Spinal cord (tissue), 10 donors: ENCODE measurements at places on chromosomes 16 and 17. TPM values are rescaled to one million over a fixed set of nuclear protein-coding genes. Genes with fewer than 3 reads are reported as not detected.

- peaks cover 5% of the 10 kb centered on the region for H3K4me1 ChIP-seq
- no peaks in the 10 kb centered on the region for H3K36me3 ChIP-seq
- no peaks in the 10 kb centered on the region for H3K27me3 ChIP-seq
- peak overlapping the region; percentile 39 for H3K4me3 ChIP-seq
- no peak overlapping the region for H3K27ac ChIP-seq
- DNase-seq = peak; percentile 69
Measured at GRCh38 chr16:80804056-80804525, 307 bp downstream of the CDYL2 start.

DNA sequence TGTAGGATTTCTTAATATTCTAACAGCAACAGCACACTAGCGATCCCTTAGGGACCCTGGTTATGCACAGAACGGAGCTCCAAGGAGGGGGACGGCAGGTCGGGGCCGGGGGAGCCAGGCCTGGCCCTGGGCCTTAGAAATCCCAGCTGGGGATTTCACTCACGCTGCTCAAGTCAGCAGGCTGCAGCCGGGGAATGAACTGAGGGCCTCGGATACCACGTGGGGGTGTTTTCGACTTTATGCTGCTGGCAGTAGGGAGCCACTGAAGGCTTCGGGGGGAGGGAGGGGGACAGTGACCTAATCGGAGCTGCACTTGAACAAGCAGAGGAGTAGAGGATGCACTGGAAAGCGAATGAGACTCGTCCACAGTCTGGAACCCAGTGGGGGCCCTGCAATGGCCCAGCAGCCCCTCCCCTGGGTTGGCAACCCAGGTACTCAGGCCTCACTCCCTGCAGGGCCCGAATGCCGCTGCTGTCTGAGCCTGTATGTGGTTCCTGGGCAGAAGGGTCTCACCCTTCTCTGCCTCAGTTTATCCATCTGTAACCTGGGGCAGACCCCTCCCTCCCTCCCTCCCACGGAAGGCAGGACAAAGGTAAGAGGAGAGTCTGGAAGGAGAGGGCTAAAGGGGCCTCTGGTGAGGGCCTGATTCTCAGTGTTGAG, 53.7 kb downstream of the RPH3AL start:
- H3K4me1 ChIP-seq = peaks cover 33% of the 10 kb centered on the region
- H3K27me3 ChIP-seq = no peaks in the 10 kb centered on the region
- peaks cover 6% of the 10 kb centered on the region for H3K36me3 ChIP-seq
- H3K27ac ChIP-seq = no peak overlapping the region
- no peak for DNase-seq

GRAP gene
- total RNA-seq = 5.1 TPM

DNA sequence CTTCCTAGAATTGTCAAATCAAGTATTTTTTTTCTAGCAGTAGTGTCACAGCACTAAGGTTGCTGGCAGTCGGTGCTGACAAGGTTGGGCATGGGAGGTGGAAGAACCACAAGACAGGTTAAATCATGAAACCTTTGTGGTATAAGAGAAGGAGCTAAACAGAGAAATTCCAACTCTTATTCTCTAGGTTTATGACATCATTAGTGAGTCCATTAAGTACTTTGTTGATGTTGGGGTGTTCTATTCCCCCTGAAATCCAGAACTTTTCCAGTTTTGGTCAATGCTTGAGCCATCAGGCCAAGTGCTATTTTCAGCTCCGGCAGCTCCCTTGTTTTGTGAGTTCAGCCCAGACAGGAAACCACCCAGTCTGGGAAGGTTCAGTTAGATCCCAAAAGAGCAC, 206.0 kb upstream of the SOX9 start:
- no peak overlapping the region for H3K4me3 ChIP-seq
- H3K4me1 ChIP-seq = no peaks in the 10 kb centered on the region
- no peak overlapping the region for H3K27ac ChIP-seq
- no peaks in the 10 kb centered on the region for H3K36me3 ChIP-seq

DNA sequence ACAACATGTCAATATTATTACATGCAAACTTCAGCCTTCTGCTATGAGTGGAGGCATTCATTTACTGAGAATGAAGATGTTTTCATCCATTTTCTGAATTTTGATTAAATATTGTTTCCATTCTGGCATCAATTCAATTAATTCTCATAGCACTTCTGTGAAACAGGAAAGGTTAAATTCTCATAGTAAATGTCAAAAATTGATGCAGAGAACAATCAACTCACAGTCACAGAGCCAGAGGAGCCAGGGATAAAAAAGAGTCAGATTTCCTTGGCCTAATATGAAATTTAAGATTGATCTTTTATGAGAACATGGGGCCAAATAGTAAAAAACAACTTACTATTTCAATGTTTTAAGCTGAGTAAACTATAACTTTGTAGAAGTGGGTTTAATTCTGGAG, 183.8 kb upstream of the AXIN2 start:
- no peak overlapping the region for H3K4me3 ChIP-seq
- no peak for DNase-seq
- no peak overlapping the region for H3K27ac ChIP-seq

NUPR1 gene
- 54.2 TPM for total RNA-seq

MLYCD gene
- 4.1 TPM for total RNA-seq

GRCh38 chr16:86651823-86652222, 73.5 kb downstream of the FOXL1 start:
- no peaks in the 10 kb centered on the region for H3K27me3 ChIP-seq
- no peak overlapping the region for H3K4me3 ChIP-seq
- no peaks in the 10 kb centered on the region for H3K4me1 ChIP-seq

DNA sequence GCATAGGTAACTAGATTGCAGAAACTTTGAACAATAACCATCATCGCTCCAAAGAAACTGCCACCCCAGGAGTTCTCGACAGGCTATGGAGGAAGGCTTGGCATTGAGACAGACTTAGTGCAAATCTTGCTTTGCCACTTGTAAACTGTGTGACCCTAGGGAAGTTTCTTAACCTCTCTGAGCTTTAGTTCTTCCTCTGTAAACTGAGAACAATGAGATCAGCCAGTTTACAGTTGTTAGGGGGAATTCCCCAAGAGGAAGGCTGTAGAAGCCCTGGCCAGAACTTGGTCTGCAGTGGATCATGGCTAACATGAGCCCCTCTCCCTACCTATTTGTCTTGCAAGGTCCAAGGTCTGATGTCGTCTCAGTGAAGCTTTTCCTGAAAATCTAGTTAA, 78.9 kb downstream of the NT5M start:
- no peak overlapping the region for H3K4me3 ChIP-seq
- DNase-seq = no peak
- H3K27ac ChIP-seq = peak overlapping the region; percentile 62
- H3K36me3 ChIP-seq = no peaks in the 10 kb centered on the region
- peaks cover 2% of the 10 kb centered on the region for H3K27me3 ChIP-seq

GRCh38 chr16:30926937-30927788, 3.8 kb downstream of the FBXL19 start:
- no peaks in the 10 kb centered on the region for H3K27me3 ChIP-seq
- H3K36me3 ChIP-seq = peaks cover 67% of the 10 kb centered on the region
- no peak overlapping the region for H3K27ac ChIP-seq
- H3K4me1 ChIP-seq = peaks cover 31% of the 10 kb centered on the region
- DNase-seq = no peak

GRCh38 chr16:51535591-51535990, 384.5 kb upstream of the SALL1 start:
- no peak overlapping the region for H3K4me3 ChIP-seq
- DNase-seq = no peak
- peaks cover 26% of the 10 kb centered on the region for H3K4me1 ChIP-seq
- H3K27me3 ChIP-seq = no peaks in the 10 kb centered on the region
- H3K27ac ChIP-seq = peak overlapping the region; percentile 82
